ENCODE measurements at places on chromosomes 6 and 20. TPM values are rescaled to one million over a fixed set of nuclear protein-coding genes. Genes with fewer than 3 reads are reported as not detected.

Gene SIRPB2
- 1.2 TPM for total RNA-seq

Gene SEMG2
- total RNA-seq: 0.09 TPM

Gene DCBLD1
- total RNA-seq: 1.3 TPM

Gene TPD52L1
- 6.3 TPM for total RNA-seq

Gene CLIC5
- 0.85 TPM for total RNA-seq

Gene ASIP
- total RNA-seq: 0.09 TPM

Gene SLC35D3
- 0.09 TPM for total RNA-seq

Gene CLVS2
- 0.05 TPM for total RNA-seq

Gene TMEM244
- total RNA-seq: not detected

Gene APCDD1L
- 0.05 TPM for total RNA-seq

Gene ENPP1
- total RNA-seq: 5.7 TPM

Gene YIPF3
- 47.1 TPM for total RNA-seq

Gene CAGE1
- total RNA-seq: 0.09 TPM

Gene TINAG
- total RNA-seq: not detected

Gene MGME1
- 22.9 TPM for total RNA-seq

Gene C20orf144
- 0.09 TPM for total RNA-seq

GRCh38 chr6:130190701-130191690 is 31.8 kb downstream of the SAMD3 start:
- DNase-seq: no peak

GRCh38 chr6:52419809-52420667 is at the start of gene EFHC1:
EFHC1 (plus strand) TSS chr6:52420342; CDS start chr6:52420411, 69 bp downstream.
- DNase-seq: peak; percentile 98

GRCh38 chr20:51533291-51534172 is 9.0 kb downstream of the NFATC2 start:
- no peak for DNase-seq

DNA sequence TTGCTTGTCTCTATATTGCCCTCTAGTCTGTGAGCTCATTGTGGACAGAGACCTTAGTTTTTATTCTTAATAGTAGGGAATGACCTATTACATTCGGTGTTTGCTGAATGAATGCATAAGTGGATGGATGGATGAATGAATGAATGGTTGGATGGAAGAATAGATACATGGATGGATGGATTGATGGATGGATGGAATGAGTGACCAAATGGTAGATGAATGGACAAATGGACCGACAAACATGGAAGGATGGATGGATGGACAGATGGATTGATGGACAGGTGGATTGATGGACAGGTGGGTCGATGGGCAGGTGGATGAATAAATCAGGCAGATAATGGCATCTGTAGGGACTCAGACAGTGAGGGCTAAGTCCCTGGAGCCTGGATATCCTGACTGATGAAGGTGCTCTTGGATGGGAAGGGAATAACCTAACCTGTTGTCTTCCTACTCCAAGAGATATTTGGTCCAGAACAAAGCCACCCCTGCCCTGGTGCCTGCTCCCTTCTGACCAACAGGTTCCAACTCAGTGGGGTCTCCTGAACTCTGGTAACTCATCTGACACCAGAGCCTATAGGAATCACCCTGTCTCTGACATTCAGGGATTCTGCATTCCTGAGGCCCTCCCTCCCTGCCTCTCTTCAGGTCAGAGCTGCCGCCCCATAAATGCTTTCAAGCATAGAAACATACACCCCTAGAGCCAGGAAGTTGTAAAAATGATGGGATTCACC is 9.6 kb upstream of the CCN5 start:
- DNase-seq: no peak

DNA sequence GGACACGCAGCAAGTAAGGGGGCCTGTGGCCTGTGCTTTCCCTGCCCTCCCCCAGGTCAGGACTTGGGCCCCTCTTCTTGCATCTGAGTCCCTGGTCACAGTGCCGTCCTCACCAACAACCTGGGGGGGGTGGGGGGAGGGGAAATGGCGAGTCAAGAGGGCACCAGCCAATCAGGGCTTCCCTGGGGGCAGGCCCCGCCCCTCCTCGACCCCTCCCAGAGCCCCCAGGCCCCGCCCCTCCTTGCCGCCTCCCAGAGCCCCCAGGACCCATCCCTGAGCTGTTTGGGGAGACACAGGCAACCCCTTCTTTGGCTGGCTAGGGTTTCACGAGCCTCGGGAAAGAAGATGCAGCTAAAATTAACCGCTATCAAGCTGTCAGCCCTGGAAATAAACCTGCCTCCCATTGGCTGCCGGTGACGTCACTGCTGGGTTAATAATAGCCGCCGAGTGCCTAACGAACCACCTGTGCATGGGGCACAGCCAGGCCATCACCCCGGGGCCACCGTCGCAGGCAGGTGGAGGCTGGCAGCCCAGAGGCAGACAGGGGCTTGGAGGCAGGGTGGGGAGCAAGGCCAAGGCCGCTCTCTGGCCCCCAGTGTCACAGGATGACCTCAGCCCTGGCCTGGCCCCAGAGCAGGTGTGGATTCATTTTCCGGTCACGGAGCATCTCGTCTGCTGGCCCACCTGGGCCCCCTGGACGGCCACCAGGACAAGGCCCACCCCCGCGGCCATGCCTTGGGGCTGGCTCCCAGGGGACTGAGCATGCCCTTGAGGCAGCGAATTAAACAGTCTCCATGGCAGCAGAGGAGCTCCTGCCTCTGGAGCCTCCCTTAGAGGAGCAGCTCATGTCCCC is 3.2 kb upstream of the EEF1A2 start:
- DNase-seq: no peak

DNA sequence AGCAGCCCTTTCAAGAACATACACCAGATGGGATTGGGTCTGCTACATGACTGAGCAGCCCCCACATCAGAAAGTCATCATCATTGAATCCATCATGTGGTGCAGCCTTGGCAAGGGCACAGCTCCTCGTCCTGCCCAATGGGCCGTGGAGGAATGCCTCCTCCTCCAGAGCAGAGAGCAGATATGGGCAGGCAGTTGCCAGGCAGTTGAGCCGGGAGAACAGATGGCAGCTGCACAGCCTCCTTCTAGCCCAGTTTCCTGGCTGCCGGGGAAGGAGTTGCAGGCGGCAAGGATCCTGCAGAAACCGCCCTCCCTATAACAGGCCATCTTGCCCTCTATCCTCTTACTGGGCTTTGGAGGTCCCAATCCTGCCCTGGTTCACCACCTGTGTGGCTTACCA is 11.9 kb upstream of the ZFAND3 start:
- no peak for DNase-seq

DNA sequence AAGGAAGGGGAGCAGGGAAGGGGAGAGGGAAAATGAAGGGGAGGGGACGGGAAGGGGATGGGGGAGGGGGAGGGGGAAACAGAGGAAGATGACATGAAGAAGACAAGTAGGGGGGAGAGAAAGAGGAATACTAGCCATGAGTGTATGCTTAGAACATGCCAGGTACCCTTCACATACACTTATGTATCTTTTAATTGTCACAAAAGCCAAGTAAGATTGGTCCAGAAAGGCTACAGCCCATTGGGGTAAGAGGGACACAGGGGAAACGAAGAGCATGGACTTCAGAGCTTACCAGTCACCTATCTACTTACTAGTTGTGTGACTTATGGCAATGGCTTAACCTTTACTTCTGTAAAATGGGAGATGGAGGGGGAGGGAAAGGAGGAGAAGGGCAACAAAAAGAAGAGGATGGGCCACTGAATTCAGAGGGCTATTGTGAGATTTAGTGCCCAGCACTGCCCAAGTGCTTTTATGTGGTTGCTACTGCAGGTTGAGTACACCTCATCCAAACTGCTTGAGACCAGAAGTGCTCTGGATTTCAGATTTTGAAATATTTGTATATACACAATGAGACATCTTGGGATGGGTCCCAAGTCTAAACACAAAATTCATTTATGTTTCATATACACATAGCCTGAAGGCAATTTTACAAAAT is 90.3 kb downstream of the ARHGAP18 start:
- DNase-seq: no peak

- no peak for DNase-seq
Measured at GRCh38 chr20:13784271-13784892, 337 bp downstream of the ESF1 start.

DNA sequence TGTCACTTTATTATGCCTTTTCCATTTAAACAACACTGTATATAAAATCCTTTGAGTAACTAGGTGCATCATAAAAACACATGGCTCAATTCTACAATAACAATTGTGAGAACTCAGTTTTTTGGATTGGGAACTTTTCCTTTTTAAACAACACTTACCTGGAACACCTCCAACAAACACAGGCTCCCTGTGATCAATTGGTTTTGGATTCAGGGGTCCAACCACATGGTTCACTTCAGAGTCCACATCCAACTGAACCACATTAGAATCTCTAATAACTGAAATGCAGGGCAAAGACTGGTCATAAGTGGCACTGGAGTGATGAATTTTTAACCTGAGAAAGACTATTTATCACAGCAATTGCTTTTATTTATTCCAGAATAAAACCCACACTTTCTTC is 26.5 kb downstream of the FAM229B start:
- DNase-seq: no peak

- DNase-seq: no peak
Measured at GRCh38 chr20:56540415-56540814, 7.4 kb downstream of the FAM209B start.

DNA sequence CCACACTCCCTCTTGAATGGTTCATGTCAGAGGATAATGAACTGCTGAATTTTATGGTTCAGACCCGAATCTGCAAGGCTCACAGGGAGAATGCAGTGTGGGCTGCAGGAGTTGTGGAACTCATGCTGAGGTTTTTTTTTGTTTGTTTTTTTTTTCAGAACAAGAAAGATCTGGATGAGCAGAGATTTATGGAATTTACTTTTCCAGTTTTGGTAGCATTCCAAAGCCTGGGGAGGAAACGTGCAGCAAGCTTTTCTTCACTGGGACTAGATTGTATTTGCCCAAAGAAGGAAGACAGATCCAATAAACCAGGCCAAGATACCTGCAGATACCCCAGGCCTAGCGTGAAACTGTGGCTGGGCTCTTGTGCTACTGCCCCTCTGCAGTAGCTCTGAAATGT is 223.9 kb upstream of the TAB2 start:
- DNase-seq: no peak

DNA sequence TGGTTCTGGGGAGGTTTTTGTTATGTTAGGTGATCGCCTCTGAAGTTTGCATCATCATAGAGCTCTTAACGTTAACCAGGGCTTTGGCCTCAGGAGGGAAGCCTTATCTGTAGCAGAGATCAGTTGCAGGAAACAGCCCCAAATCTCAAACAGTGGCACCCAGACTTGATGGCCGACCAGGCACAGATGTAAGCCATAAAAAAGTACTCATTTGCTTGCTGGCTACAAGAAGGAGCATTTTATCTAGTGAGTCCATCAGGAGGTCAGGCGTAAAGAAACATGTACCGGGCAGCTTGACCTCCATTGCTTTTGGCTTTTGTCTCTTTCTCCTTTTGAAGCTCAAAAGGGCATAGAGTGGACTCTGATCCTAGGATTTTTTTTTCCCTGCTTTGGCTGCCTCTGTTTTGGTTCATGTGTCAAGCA is 122.3 kb downstream of the CCDC170 start:
- DNase-seq: peak; percentile 24

DNA sequence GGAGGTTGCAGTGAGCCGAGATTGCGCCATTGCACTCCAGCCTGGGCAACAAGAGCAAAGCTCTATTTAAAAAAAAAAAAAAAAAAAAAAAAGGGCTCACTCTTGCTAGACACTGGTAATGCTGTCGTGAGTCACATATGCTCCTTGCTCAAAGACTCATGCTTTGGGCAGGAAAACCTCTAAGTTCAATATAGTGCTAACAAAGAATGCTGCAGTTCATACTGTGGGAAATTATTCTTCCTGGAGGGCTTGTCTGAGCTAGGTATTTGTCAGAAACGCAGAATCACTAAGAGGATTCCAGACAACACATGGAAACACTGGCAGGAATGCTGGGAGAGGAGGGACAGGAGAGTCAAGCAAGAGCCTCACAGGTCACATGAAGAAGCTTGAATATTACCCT is 2.3 kb upstream of the LYRM2 start:
- DNase-seq: no peak

DNA sequence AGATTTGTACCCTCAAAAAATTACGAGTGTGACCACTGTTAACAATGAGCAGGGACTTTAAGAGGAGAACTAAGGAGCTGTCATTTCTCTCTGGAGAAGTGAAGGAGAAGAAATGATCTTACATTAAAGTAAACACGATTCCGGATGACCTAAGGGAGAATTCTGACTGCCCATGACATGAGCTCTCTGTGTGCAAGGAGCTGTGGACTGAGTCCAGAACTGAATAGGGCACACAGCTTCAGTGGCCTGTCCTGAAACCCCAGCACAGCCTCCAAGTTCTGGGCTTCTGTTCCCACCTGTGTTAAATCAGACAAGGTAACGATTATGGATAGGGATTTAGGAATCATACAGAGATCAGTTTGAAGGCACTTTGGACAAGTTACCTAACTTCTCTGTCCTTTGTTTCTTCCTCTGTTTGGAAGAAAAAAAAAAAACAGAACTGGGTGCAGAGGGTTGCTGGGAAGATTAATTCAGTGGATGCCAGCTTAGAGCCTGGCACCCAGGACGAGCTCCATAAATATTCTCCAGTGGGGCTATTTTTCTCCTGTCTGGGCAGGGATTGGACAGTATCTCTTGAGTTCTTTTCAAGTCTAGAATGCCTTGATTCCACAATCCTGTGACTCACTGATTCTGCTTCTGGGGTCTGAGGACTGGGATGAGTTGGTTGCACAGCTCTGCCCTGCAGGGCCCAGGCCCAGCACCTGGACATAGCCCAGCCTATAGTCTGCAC is 65.7 kb downstream of the MRPL14 start:
- no peak for DNase-seq

GRCh38 chr20:44970243-44970757 is 4.0 kb downstream of the STK4 start:
- DNase-seq: no peak

DNA sequence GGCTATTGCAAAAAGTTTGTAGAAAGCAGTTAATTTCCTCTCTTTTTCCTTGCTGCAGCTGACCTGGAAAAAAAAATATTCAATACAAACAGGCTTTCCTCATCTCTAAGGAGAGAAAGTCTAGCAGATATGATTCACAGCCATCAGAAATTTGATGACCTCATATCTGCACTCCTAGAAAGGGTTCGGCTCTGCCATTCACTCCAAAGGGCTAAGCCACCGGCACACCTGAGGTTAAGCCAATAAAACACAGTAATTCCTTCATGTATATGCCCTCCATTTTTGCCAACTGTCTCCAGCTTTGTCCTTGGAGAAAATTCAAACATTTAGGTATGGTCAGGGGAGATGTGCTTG is 18.7 kb upstream of the LY86 start:
- DNase-seq: no peak

DNA sequence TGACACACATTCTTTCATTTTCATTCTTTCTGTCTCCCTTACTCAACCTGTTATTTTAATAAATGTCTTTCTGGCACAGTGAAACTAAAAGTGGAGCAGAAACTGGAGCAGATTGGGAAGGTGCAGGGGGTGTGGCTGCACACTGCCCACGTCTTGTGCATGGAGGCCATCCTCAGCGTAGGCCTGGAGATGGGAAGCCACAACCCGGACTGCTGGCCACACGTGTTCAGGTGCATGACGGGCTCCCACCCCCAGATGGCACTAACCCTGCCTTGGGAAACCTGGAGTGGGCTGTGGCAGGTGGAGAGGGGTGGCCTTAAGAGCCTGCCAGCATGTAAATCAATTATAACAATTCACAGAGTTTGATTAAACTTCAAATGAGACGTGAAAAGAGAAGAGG is 71.4 kb upstream of the PBOV1 start:
- DNase-seq: no peak

Data from thymus (tissue), 14 donors.